NCI-H1930 (cell line): ENCODE measurements at places on chromosomes 7 and 10.

DNA sequence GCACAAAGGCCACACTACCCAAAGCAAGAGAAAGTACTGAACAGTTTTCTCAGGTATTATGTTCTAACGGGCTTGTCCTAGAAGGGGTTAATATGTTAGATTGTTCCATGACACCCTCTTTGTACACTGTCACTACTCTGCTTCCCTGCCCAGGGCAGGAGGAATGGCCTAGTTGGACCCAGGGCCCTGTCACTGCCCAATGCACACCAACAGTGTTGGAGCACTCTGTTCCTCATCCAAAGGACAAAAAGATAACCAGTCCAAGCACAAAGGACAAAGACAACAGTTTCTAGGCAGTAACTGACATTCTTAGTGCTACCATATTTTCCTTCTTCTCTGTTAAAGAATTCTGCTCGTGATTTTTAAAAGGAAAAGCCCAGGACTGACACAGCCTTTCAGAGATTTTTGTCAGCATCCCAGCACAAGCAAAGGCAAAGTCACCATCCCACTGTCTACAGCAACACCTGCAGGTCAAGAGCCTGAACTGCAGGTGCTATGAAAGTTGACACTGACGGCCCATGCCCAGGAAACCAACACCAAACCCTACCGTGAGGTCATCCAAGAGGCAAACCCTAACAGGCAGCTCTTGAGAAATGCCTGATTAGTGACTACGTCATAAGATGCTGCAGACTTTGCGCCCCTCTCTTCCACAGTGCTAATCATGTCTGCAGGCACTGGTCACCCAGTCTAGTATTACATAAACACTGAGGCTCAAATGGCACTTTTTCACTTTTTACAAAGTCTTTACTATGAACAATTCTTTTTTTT is 13.2 kb downstream of the NUDCD3 start:
- DNase-seq = peak; percentile 17

GRCh38 chr7:158834878-158835784 is 5.8 kb upstream of the ESYT2 start:
- no peak for DNase-seq

DNA sequence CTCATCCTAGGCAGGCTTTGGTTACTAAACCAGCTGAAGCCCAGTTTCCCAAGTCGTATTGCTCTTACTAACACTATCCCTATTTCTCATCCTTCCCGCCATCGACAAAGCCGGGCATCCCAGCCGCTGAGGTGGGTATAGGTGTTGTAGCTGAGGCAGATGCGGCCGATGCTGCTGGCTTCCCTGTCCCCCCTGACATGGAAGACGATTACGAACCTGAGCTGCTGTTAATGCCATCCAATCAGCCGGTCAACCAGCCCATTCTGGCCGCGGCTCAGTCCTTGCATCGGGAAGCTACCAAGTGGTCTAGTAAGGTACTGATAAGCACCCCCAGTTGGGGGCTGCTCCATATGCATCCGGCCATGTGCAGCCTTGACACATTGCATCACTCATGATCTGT is 38.8 kb downstream of the AP3M1 start:
- no peak for DNase-seq

DNA sequence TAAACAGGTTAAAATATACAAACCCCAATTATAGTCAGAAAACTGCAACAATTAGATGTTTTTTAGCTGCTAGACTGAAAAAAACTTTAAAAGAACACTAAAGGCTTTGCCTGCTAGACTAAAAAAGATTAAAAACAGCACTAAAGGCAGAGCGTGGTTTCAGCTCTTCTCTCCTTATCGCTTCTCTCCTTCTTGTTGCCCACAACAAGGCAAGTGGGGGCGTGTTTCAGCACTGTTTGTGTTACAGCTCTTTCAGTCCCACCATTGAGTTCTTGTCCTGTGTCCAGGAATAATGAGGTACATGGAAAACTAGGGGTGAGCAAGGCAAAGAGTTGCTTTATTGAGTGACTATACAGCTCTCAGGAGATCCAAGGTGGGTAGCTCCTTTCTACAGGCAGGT is 112.3 kb downstream of the HPSE2 start:
- no peak for DNase-seq

GRCh38 chr7:131591687-131592319 is 35.4 kb upstream of the PODXL start:
- no peak for DNase-seq

- DNase-seq = no peak
Measured at GRCh38 chr10:71527135-71527534, 130.4 kb downstream of the CDH23 start.

- no peak for DNase-seq
Measured at GRCh38 chr7:35780070-35780469, 20.8 kb upstream of the SEPTIN7 start.

- DNase-seq = no peak
Measured at GRCh38 chr7:66221442-66221841, 16.3 kb downstream of the TPST1 start.

DNA sequence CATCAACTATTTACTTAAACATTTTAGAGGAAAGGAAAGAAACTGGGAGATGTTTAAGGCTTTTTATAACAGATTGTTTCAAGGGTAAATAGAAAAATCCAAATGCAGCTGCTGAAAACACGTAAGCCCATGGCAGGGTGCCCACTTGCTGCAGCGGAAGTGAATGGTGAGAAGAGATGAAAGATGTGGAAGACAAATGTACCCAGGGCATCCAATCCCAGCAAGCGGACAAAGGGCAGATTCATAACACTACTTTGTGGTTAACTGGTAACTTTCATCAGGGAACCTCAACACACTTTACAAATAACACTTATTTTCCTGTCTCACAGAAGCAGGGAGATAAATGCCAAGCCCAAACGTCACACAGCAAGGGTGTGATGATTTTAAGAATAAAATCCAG is 358.4 kb downstream of the KCNMA1 start:
- DNase-seq = no peak

GRCh38 chr10:103501186-103501585 is 7.7 kb downstream of the NEURL1 start:
- DNase-seq = no peak

GRCh38 chr10:20936396-20936795 is 39.3 kb upstream of the NEBL start:
- no peak for DNase-seq

- no peak for DNase-seq
Measured at GRCh38 chr7:151859111-151859947, 17.6 kb downstream of the PRKAG2 start.

GRCh38 chr7:25240340-25240739 is 12.1 kb upstream of the NPVF start:
- no peak for DNase-seq

DNA sequence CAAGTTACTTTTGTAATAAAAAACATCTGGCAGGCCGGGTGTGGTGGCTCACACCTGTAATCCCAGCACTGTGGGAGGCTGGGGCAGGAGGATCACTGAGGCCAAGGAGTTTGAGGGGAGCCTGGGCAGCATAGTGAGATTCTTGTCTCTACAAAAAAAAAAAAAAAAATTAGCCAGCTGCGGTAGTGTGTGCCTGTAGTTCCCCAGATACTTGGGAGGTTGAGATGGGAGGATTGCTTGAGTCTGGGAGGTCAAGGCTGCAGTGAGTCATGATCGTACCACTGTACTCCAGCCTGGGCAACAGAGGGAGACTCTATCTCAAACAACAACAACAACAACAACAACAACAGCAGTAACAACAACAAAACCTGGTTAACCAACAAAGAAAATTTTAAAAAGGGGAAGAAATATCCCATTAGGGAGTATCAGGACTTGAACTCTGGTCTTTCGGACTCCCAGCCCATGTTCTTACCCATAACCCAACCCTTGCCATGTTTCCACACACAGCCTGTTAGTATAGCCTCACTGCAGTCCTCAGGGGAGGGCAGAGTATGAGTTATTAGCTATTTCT is 17.2 kb downstream of the PALD1 start:
- no peak for DNase-seq

DNA sequence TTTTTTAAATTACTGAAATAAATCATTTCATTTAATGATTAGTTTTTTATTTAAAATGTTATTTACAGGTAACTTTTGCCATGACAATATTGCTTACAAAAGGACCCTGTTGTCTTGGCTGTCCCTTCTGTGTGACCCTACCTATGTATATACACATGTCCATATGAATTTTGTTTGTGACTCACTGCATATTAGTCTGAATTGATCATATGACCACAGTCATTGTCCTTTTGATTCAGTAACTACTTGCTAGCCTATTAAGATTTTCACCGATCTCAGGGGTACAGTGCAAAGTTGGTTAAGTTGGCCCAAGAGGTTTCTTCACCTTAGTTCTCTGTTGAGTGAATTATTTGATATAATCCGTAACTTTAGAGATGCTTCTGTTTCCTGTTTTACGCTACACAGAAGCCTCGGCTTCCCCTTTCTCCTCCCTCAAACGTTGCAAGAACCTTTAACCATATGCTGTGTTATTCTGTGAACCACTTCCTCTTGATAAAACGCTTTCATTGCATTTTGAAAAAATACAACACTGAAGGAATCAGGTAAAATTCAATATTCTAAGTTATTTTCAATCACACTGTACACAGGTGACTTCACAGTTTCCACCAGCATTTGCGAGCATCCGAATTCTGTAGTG is 43.9 kb downstream of the APBB1IP start:
- DNase-seq = no peak

- no peak for DNase-seq
Measured at GRCh38 chr7:139771001-139771956, 6.5 kb downstream of the HIPK2 start.

DNA sequence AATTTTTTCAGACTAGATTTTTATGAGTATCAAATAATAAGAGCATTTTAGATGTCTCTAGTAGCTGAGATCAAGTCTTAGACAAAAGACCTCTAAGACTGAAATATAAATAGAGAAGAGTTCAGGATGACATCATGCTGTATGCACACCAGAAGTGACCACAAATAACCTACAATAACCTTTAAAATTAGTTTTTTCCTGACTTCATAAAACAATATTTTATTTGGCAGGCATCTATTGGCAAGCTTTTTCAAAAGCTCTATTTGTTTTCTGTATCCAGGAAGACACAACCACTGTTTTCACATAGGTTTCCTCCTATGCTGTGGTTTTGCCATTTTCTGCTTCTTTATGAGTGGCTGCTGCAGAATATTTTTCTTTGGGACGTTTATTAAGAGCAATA is 359.1 kb downstream of the CRPPA start:
- DNase-seq = no peak

- no peak for DNase-seq
Measured at GRCh38 chr10:95755511-95756004, 405 bp upstream of the ENTPD1 start.

GRCh38 chr10:29921071-29921446 is 138.3 kb downstream of the JCAD start:
- no peak for DNase-seq

DNA sequence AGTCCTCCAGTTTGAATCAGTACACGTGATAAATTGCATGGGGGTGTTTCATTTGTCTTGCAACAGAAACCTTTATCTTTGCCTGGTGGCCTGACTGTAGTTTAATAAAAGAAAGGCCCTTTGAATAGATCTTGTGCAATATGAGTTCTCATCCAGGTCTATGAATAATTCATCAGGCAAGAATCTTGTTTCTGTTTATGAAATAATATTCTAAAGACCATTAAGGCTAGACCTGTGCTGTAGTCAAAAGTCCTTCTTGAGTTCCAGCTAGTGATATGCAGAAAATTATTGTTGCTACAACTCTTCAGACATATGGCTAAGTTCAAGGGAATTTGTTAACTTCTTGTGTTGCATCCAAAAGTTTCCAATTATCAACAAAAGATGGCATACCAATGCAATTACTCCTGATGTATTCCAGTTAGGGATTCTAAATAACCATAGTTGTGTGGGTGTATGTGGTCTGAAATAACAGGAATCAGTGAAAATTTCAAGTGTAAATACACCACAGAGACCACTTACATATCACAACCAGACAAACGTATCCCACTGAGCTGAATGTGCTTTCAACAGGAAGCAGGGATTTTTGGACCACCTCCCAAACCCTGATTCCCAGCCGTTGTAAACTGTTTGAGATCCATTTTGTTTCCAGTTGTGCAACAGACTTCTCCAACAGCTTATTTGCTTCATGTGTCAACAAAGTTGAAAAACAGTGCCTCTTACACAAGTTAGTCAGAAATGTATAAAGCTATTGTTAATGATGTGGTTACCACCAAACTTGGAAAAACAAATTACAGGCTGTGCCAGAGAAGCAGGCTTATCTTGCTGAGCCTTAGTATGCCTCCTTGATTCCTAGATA is 54.7 kb upstream of the BICC1 start:
- no peak for DNase-seq

GRCh38 chr7:16753932-16754855 is 639 bp downstream of the TSPAN13 start:
- DNase-seq = peak; percentile 48

DNA sequence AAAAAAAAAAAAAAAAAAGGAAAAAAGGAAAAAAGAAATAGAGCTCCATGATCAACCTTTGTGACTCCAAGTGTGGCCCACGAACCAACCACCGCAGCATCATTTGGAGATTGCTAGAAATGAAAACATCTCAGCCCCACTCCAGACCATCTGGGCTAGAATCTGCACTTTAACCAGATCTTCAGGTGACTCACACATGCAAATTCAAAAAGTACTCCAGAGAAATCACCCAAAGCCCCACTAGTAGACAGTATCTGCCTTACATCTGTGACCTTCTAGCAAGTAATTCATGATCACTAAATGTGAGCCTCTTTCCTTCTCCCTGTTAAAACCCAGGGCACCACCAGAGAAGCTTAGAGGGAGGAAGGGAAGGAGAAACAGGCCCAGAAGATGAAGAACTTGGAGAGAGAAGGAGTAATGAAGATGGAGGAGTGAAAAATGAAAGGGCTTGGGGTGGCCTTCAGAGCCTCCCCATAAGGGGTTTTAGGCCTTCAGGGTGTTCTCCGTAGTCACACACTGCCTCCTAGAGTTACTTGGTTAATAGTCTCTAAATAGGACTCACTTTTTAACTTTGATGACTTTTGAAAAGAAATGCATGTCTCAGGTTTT is 94.0 kb downstream of the SLC37A3 start:
- DNase-seq = no peak

DNA sequence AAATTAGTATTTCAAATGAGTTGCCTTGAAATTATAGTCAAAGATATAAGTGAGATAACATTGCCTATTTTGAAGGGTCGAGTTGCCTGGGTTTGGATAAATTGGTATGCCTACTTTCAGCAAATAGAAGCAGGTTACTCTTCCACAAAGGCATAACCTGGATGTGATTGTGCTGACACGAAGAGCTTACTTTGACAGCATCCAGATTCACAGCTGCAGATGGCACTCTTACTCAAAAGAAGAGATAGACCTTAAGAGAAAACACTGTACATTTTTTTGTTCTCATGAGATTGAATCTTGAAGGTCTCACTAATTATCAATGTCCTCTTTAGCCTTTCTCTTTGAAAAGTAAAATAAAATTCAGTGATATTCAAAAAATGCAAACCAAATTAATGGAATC is 1338.7 kb downstream of the REEP3 start:
- no peak for DNase-seq

- no peak for DNase-seq
Measured at GRCh38 chr10:49666685-49667084, 12.8 kb upstream of the C10orf53 start.

GRCh38 chr7:108285003-108285368 is 154.8 kb upstream of the LAMB4 start:
- DNase-seq = no peak
